ENCODE measurements at places on chromosomes 6 and 20. TPM values are rescaled to one million over a fixed set of nuclear protein-coding genes. Genes with fewer than 3 reads are reported as not detected.

DNA sequence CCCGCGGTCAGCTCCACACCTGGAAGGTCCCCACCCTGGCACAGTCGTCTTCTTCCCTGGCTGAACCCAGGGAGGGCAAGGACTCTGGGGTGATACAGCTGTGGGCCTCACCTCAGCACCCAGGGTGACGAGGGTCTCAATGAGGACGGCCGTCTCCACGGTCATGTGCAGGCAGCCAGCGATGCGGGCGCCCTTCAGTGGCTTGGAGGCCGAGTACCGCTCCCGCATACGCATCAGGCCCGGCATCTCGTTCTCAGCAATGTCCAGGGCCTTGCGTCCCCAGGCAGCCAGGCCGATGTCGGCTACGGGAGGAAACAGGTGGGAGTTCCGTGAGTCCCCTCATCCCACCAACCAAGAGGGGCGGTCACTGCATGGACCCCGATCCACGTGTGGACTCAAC is 7.9 kb downstream of the AHCY start:
- no peak for DNase-seq

- DNase-seq, result peak; percentile 55
These were observed 1.2 kb downstream of the TBX18 start for GRCh38 chr6:84763003-84763885.

- DNase-seq, result no peak
These were observed 66.8 kb upstream of the RSPO3 start for GRCh38 chr6:127051571-127052260.

- no peak for DNase-seq
These were observed 618.0 kb upstream of the FLRT3 start for GRCh38 chr20:14955399-14955798.

DNA sequence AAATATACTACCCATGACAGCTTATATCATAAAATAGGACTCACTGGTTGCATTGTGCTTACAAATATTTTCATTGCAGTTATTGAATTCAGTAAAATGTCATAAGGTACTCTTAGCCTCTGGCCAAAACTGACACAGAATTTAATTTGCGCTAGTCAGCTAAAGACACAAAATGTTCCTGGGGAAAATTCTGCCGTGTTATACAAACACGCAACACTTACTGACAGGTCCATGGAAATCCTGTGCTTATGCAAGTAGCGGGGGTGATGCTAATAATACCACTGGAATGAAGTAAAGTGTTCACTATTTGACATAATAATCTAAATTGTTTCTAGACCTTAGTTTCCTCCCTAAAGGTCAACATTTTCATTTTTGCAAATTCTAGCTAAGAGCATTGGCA is 354.4 kb upstream of the RSPO3 start:
- DNase-seq, result no peak

DNA sequence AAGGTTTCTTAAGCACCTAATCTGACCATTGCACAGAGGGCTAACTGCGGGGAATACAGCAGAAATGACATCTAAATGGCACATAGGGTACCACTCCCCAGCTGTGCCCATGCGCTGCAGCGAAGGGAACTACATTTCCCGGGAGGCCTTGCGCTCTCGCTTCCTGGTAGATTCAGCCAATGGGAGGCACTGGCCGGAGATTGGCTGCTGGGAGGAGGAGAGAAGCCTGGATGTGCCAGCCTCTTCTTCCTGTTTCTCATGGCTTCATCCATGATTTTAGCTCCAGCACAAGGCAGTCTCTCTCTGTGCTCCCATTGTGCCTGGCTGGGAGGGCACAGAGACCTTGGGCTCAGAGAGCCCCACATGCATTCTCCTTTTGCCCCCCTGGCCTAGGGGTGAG is 101.7 kb upstream of the FOXA2 start:
- DNase-seq, result peak; percentile 55

GRCh38 chr6:14240411-14241166 is 123.0 kb downstream of the CD83 start:
- no peak for DNase-seq

GRCh38 chr6:47234266-47234933 is 75.3 kb downstream of the TNFRSF21 start:
- DNase-seq, result no peak

- DNase-seq, result no peak
These were observed 265.2 kb upstream of the QKI start for GRCh38 chr6:163149279-163149848.

DNA sequence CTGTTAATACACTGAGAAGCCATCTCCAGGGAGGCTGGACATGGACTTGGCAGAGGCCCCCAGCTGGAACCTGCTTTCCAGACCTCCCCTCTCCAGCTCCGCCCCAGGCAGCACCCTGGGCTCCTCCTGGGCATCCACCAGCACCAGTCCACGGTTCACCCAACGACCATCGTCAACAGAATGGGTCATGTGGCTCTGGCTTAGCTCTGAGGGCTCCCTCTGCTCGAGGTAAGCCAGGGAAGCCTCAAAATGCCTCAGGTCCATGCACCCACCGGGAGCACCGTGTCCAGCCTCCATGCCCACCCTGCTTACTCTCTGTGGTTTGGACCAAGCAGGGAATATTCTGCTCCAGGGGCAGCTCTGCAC is 40.5 kb downstream of the WDR27 start:
- DNase-seq, result no peak

DNA sequence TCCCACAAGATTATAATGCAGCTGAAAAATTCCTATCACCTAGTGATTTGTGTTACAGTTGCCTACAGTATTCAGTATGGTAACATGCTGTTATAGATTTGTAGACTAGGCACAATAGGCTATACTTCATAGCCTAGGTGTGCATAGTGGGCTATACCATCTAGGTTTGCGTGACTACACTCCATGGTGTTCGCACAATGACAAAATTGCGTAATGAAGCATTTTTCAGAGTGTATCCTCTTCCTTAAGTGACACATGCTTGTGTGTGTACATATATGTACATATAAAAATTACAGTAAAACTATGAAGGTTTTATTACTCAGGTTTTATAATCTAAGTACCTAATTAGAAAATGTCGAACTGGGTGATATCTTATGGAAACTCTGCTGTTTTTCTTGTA is 133.0 kb downstream of the FARS2 start:
- DNase-seq, result no peak

DNA sequence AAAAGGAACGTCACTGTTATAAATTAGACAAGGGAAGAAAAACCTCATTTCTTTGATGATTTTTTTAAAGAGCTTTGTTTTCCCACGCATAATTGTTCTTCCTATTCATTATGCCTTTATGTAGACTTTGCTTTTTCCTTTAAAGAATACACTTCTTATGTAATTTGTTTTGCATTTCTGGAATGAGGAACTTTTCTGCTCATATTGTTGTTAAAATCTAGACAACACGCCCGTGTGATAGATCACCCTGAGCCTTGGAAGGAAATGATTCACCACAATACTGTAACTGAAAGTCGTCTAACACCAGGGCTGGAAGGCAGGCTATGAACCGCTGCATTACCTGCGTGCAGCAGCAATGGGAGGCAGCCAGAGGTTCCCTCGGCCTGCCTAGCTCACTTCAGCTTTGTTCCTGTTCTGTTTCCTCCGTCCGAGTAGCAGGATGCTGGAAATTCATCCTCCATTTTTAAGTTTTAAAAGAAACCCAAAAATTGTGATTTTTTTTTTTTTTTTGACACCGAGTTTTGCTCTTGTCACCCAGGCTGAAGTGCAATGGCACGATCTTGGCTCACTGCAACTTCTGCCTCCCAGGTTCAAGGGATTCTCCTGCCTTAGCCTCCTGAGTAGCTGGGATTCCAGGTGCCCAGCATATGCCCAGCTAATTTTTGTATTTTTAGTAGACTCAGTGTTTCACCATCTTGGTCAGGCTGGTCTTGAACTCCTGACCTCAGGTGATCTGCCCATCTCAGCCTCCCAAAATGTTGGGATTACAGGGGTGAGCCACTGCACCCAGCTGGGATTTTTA is 49.6 kb upstream of the ZNF217 start:
- no peak for DNase-seq

- DNase-seq, result no peak
These were observed 413.5 kb downstream of the BTBD3 start for GRCh38 chr20:12331236-12331635.

DNA sequence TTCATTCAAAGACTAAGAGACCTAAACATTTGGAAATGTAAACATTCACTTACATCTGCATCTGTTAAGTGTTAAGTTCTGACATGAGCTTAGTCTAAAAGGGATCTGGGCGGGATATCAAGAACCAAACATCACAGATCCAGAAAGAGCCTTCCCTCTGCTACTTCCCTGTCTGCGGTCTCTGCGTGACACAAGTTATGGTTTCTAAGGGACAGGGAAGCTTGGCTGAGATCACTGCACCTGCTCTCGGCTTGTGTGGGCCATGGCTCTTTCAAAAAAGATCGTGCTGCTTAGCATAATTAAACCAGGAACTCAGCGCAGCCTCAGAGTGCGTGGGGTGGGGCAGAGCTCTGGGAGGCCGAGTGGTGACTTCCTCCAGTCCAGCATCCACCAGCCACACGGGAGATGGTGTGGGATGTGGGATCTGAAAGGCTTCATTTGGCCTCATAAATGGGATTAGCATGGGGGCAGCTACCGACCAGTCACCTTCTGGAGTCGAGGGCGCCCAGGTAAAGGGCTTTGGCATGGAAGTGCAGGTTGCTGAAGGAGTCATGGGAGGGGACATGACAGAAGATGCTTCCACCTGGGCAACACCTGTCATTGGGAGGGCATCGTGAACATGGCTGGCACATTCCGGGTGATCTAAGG is 16.7 kb upstream of the RAMACL start:
- DNase-seq, result no peak

DNA sequence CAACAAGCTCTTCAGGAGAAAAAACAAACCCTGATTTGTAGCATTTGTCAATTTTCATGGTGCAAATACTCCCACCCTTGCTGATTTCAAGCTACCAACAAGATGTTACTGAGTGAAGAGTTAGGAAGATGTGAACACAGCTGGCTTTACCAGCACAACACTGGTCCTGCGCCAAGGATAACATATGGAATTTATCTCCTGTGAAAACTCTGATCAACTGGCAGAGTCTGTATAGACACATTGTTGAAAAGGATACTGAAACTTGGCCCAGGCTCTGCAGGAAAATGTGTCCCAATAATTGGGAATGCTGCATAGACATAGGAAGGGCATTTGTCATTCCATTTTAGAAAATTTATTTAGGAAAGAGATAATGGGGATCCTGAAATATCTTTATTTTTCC is 29.0 kb downstream of the OTOR start:
- no peak for DNase-seq

DNA sequence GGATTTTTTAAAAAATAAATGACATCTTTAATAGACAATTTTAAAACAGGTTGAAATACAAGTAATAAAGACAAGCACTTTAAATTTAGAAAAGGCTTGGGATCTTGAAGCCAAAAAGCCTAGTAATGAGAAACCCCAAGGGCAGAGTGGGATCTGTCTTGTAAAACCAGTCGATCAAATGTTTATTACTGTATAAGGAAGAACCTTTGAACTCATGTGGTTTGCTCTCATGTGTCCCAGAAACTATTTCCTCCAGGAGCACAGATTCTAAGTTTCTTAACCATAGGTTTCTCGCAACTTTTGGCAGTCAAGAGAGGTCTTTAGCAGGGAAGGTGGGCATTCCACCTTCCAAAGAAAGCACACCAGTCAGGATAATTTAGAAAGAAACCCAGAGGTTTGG is 541.7 kb upstream of the BTBD3 start:
- no peak for DNase-seq

GRCh38 chr20:63968928-63969760 is 586 bp downstream of the ZNF512B start:
- peak; percentile 56 for DNase-seq

DNA sequence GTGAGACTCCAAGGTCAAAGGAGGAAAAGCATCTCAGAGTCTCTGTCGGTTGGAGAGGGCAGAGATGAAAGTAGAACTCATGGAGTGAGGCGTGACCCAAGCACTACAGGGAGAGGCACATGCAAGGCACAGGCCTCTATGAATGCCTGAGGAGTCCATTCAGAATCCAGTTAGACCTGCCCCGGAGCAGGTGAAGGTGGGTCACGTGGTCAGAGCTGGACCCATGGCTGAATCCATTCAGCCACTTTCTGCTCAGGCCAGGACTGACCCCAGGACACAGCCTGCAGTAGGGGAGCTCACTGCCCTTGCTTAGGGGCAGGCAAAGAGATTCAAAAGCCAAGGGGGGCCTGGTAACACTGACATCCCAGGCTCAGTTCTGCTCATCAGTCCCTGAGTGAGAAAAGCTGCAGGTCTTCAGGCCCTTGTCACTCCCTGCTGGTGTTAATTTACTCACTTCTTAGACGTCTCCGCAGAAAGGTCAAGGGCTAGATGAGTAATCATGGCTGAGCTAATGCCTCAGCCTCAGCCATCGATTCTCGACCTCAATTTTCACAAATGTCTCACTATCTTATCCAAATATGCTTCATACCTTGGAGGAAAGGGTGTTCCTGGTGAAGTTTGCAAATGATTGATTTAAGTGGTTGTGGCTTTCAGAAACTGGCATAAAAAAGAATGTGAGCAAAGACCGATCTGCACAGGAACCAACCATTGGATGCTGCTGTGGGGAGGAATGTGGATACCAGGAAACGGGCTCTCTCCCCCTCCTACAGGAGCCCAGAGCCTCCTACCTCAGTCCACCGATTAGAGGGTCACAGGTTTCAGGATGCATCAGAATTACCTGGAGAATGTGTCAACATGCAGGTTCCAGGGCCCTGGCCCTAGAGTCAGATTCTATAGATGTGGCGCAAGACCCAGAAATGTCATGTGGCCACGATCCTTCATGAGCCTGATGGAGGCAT is 584.4 kb downstream of the PTPRT start:
- no peak for DNase-seq

- DNase-seq, result no peak
These were observed 97.1 kb upstream of the FLRT3 start for GRCh38 chr20:14434384-14435136.

DNA sequence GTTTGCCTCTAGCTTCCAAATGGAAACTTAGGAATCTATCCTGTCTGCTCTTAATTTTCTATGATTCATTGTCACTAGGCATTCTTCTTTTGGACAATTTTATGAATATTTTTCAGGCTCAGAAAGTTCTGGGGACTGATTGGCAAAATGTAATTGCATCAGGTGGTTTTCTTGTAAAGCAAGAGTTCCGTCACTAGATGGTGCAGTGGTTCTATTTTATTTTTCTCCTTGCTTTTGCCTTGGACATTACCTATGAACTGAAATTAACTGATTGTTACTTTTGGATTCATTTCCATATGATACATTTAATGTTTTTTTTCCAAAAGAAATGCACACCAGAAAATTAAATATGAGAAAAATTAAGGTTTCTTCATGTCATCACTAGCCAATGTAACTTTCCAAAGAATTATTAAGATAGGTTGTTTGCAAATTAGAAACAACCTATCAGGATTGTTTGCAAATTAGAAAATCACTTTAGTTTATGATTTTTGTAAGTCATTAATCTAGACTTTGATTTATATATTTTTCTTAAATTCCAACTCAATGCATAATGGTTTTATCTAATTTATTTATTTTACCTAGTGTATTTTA is 48.0 kb downstream of the TMEM170B start:
- DNase-seq, result peak; percentile 56

The GNAS-AS1 gene
- 5.8 TPM for total RNA-seq

The CRISP1 gene
- not detected for total RNA-seq

The DEFB132 gene
- total RNA-seq, result not detected

The HLA-DRB1 gene
- total RNA-seq, result 15.1 TPM

Measured in neural progenitor cell (in vitro differentiated cells).